ENCODE measurements at places on chromosomes 11 and 22. TPM values are rescaled to one million over a fixed set of nuclear protein-coding genes. Genes with fewer than 3 reads are reported as not detected.
A peak's percentile ranks its signal among the peaks of the same experiment; 100 is the strongest.

GRCh38 chr11:62713343-62713742 is 5.9 kb downstream of the GNG3 start:
- no peak for DNase-seq

GRCh38 chr11:125625225-125625629 is 264 bp downstream of the CHEK1 start:
- DNase-seq = no peak

DNA sequence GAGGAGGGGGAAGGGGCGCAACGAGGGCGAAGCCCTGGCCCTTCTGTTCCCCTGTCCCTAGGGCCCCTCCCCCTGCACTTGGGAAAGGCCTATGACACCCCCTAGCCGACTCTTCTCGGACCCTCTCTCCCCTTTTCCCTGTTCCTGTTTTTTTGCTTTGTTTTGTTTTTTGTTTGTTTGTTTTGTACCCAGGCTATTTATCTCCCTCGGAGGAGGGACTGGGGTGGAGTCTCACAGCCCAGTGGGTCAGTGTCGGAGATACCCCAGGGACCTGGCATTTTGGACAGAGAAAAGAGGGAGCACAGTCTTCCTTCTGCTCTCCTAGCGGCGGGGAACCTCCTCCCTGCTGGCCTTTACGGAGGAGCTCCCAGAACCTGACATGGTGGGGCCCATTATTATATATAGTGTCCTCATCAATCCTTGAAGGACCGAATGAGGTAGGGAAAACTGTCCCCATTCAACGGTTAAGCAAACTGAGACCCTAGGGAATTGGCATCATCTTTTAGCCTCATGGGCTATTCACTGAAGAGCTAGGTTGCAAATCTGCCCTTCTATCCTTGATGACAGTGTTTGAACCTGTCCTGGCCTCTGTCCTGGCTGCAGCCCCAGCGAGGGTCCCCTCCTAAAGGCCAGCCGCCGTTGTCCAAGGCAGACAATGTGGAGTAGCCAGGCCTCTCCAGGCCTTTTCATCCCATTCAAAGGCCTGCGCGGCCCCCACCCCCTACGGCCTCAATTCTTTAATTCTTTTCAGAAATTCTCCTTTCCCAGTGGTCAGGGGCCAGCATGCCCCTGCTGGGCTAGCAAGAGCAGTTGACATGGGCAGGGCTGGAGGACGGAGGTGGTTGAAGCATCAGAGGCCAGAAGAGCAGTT is 911 bp downstream of the EMID1 start:
- no peak for DNase-seq

- DNase-seq = peak; percentile 85
These were observed 15.6 kb downstream of the MOV10L1 start for GRCh38 chr22:50105208-50106100.

Gene KRTAP5-10
- total RNA-seq = not detected

GRCh38 chr22:48641906-48642475 is 1185.7 kb downstream of the BRD1 start:
- DNase-seq = no peak

Data from dermis microvascular lymphatic vessel endothelial cell (primary cell).